Naive thymus-derived CD4-positive, alpha-beta T cell (primary cell): ENCODE measurements at places on chromosomes 1 and 21. TPM values are rescaled to one million over a fixed set of nuclear protein-coding genes. Genes with fewer than 3 reads are reported as not detected.

- H3K4me1 ChIP-seq = no peaks in the 10 kb centered on the region
- H3K4me3 ChIP-seq = no peak overlapping the region
These were observed 97.1 kb downstream of the MACF1 start for GRCh38 chr1:39301606-39302005.

- no peak overlapping the region for H3K4me3 ChIP-seq
- no peaks in the 10 kb centered on the region for H3K27me3 ChIP-seq
- H3K27ac ChIP-seq = no peak overlapping the region
- no peak for DNase-seq
- H3K36me3 ChIP-seq = no peaks in the 10 kb centered on the region
- no peaks in the 10 kb centered on the region for H3K4me1 ChIP-seq
These were observed 47.2 kb downstream of the GNG12 start for GRCh38 chr1:67785847-67786753.

GRCh38 chr1:5099558-5099957, 445.1 kb downstream of the AJAP1 start:
- no peak for DNase-seq
- no peaks in the 10 kb centered on the region for H3K27me3 ChIP-seq
- no peaks in the 10 kb centered on the region for H3K36me3 ChIP-seq
- H3K4me3 ChIP-seq = no peak overlapping the region

GRCh38 chr1:203308923-203309331, 3.6 kb downstream of the BTG2 start:
- H3K4me3 ChIP-seq = peak overlapping the region; percentile 86
- H3K4me1 ChIP-seq = peaks cover 33% of the 10 kb centered on the region
- H3K36me3 ChIP-seq = peaks cover 21% of the 10 kb centered on the region
- peak overlapping the region; percentile 100 for H3K27ac ChIP-seq
- H3K27me3 ChIP-seq = no peaks in the 10 kb centered on the region
- no peak for DNase-seq

LAMC2 gene
- not detected for total RNA-seq

IGSF3 gene
- total RNA-seq = 0.63 and 0.89 TPM in 2 replicates

AADACL3 gene
- not detected for total RNA-seq

ETS2 gene
- 15.6 TPM for total RNA-seq
